ENCODE measurements at places on chromosomes 4 and X. TPM values are rescaled to one million over a fixed set of nuclear protein-coding genes. Genes with fewer than 3 reads are reported as not detected.

DNA sequence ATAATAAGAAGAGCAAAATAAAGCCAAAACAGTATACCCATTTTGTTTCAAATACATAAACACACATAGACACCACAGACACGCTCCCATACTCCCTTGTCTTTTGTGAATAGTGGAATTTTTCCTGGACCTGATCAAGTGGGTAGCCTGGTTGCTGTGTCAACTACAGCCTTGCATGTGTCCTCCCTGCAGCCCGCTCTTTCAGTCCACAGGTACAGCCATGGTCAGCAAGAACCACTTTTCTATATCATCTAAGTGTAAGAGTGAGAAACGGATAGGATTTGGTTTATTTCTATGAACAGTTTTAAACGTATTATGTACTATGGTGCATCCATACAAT lies 9.8 kb downstream of the PWWP3B start:
- DNase-seq = no peak

- no peak for DNase-seq
These were observed 91.7 kb downstream of the RFC1 start for GRCh38 chr4:39274503-39274902.

DNA sequence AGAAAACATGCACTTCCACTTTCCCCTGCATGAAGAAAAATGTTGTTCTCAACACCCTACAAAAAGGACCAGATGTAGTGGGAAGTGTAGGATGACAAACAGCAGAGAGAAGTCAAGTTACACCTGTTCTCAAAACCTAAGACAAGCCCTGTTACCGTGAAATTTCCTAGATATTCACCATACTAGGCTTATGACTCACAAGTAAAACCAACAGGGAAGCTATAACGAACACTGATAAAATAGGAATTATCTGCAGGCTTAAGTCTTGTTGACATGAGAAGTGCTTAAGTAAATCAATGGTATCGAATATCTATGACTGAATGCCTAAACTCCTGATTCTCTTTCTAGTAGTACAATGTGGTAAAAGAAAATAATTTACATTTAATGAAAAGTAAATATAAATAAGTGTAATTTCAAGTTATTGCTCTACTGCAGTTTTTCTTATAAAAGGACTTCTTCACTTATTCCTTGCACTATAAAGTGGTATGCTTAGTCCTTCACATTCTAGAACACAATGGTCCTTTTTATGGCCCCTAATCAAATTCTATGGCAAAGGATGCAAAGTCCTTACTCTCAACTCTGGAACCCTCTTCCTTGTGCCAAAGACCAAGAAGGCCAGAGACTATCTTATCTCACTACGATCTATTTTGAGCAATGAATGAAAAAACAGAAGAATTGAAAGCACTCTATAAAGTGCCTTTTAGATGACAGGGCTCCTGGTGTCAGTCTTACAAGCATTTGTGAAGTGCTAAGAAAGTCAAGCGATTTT lies 19.6 kb downstream of the AP1S2 start:
- DNase-seq = no peak

DNA sequence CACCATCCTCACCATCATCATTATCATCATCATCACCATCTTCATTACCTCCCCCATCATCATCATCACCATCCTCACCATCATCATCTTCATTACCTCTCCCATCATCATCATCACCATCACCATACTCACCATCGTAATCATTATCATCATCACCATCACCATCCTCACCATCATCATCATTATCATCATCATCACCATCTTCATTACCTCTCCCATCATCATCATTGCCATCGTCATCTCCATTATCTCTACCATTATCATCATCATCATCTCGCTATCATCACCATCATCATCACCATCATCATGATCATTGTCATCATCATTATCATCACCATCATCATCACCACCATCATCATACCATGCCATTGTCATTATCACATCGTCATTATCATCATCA lies 362.9 kb downstream of the DHRSX start:
- no peak for DNase-seq

- DNase-seq = no peak
These were observed 113.1 kb upstream of the ADGRL3 start for GRCh38 chr4:61086979-61087378.

DNA sequence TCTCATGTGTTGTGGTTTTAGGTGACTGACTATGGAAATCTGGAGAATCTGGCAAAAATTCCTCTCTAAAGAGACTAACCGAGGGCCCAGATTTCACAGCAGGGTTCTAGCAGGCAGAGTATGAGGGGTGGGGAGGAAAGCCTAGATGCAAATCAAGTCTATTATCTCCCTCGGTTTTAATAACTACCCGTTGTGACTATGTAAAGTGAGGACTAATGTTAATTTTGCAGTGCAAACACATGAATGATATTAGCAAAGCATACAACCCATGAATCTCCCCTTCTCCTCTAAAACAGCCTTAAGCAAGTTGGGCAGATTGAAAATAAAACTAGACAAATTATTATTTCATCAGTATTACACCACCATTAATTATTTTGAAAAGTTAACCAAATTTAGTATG lies 131.4 kb downstream of the SLITRK2 start:
- DNase-seq = no peak

GRCh38 chr4:59698041-59698440 lies 1502.1 kb upstream of the ADGRL3 start:
- DNase-seq = no peak

DNA sequence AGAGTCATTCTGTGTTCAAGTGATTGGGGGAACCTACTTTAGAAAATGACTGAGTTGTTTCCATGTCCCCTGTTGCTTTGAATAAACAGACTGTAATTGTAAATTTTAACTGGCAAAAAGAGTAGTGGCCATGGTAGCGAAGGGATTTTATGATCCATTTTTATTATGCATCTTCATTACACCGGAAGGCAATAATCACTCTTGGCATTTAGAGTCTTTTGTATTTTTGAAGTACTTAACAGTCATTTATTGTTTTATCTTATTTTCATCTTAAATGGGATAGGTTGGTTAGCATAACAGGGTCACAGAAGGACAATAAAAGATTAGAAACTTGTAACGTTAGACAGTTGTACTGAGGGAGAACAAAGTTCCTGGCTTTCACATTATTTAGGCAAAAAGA lies 11.0 kb upstream of the OTC start:
- no peak for DNase-seq

GRCh38 chrX:113512700-113513395 lies 672.2 kb upstream of the AMOT start:
- DNase-seq = no peak

Gene SMARCA1
- 36.3 TPM for total RNA-seq
